NCI-H187 treated with DMSO at 0.1 percent for 48 hours (cell line): ENCODE measurements at places on chromosomes 5 and 9.

DNA sequence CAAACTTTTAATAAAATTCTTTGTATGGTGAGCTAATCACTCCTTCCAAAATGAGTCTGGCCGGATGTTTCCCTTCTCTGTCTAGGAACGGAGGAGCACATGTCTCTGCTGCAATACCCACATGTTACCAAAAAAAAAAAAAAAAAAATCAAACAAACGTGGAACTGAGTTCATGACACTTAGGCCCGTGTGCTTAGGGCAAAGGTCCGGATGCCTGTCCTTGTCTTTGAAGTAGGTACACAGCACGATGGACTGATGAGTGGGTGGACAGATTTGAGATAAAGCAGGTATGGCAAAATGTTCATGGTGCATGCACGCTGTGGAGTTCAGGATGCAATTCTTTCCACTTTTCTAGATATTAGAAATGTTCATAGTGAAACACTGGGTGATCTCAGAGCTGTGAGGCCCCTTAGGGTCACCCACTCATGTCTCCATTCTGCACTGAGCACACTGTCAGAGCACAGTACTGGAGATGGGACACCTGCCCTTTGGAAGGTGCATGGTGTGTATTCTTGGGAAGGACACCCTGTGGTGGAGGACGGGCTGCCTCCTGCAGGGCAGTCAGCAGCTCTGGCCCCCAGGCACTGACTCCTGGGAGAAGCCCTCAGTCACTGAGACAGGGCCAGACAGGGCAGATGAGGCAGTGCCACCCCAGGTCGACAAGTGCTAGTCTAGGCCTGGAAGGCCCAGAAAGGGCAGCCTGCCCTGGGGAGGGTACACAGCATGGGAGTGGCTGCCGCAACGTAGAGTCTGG, 43.6 kb downstream of the GADD45G start:
- DNase-seq = no peak

DNA sequence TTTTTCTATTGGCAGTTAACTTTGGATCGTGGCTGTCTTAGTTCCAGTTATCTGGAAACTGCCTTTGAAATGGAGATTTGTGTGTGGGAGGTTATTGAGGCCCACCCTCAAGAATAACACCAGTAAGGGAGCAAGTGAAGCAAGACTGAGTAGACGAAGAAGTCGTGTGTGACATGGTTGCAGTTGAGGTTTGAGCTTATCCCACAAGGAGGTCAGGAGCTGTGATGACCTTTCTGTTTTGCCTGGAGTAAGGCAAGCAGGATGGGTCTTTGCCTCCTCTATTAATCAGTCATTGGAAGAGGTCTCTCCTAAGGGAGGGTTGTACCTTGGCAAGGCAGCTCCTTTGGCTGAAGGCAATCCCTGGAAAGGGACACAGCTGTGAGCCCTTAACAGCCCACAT, 49.6 kb upstream of the CTXN3 start:
- no peak for DNase-seq

DNA sequence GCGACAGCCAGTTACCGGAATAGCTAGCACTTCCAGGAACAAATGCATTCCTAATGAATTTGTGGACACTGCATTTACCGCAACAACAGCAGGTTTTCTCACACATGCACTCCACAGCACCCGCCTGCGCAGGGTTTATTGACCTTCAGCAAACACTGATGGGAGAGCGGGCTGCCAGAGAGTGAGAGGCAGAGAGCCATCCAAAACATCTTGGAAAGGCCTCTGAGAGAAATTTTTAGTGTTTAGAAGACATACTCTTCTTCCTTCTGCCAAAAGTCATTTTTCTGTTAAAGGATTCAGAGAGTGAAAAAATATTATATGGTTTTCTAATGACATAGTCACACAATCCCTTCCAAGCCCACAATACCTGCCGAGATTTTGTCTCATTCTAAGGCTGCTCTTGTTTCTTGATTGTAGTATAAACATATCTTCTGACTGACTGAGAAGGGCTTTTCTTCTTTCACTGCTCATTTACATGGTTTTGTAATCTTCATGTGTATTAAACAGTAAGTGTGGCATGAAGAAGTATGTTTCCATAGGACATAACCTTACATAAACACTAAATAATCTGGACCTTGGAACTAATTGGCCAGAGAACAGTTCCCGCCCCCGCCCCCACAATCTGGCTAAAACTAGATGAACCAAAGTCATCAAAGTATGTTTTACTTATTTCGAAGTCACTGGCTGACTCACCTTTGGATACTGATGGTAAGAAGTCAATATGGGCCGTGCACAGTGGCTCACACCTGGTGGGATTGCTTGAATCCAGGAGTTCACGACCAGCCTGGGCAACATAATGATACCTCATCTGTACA, 432.5 kb upstream of the MEF2C start:
- DNase-seq = no peak

- no peak for DNase-seq
Measured at GRCh38 chr5:31999470-31999869, 174.6 kb downstream of the GOLPH3 start.

GRCh38 chr5:73030531-73030930, 74.7 kb downstream of the FCHO2 start:
- DNase-seq = no peak

DNA sequence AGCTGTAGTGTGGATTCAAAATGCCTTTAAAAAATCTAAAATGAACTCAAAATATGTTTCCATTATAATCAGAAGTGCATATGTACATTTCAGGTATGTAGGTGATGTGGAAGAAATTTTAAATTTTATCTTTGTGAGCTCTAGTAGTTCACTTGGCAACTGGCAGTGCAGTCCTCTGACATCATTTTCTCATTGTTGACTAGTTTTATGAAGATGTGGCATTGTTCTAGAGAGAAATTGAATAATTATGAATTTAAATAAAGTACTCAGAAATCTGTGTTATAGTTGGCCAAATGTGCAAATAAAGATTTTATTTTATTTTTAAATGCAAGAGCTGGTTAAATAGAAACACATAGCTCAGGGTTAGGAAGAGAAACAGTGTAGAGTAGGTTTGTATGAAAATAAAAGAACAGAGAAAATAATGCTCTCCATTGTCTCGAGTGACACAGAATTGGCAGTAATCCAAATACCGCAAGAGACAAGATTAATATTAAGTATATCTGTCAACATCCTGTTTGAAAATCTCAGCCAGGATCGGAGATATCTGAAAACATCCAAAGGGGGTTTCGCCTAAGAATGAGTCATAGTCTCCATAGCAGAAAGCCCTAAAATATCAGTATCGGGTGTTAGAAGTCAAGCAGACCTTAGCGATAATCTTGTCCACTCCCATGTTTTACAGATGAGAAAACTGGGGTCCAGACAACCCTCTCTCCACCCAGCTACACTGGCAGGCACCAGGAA, 189.4 kb downstream of the CCDC192 start:
- no peak for DNase-seq

DNA sequence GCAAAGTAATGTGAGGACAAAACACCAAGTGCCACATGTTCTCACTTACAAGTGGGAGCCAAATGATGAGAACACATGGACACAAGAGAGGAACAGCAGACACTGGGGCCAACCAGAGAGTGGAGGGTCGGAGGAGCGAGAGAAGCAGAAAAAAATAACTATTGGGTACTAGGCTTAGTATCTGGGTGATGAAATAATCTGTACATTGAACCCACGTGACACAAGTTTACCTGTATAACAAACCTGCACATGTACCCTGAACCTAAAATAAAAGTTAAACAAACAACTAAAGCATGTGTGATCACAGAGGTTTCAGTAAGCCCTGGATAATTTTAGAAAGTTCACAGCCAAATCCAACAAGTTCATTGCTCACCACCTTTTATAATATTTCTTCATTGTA, 160.1 kb downstream of the TENT4A start:
- no peak for DNase-seq
